ENCODE measurements at places on chromosomes 4 and X.

DNA sequence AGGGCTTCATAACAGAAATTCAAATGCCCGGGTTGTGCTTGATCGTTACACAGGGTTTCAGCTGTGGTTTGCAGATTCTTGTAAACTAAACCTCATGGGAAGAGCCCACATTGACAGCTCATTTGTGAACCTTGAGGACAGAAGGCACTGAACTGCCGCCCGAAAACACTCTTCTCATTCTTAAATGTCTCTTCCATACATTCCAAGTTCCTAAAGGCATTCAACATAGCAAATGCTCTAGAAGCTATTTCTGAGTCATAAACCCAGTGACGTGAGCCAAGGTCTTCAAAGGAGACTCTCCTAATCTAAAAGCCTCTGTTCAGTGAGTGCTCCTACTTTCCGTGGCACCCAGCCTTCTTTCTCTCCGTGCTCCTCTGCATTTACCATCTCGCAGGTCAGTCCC lies 737.8 kb upstream of the FRG1 start:
- DNase-seq = no peak

GRCh38 chr4:83371936-83372335 lies 37.3 kb upstream of the HPSE start:
- DNase-seq = no peak

DNA sequence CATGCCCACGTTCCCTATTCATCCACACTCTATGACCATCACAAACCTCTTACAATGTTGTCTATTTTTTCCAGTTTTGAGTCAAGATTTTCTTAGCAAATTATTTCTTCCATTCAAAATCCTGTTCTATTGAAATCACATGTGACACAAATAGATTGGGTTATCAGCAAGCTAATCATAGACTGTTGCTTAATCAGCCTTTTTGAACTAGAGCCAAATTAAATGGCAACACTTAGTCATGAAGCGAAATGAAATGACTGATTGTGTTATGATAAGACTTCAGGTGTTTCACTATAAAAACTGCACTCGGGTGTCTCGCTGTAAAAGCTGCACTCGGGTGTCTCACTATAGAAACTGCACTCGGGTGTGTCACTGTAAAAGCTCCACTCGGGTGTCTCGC lies 890.0 kb upstream of the FRG1 start:
- no peak for DNase-seq

DNA sequence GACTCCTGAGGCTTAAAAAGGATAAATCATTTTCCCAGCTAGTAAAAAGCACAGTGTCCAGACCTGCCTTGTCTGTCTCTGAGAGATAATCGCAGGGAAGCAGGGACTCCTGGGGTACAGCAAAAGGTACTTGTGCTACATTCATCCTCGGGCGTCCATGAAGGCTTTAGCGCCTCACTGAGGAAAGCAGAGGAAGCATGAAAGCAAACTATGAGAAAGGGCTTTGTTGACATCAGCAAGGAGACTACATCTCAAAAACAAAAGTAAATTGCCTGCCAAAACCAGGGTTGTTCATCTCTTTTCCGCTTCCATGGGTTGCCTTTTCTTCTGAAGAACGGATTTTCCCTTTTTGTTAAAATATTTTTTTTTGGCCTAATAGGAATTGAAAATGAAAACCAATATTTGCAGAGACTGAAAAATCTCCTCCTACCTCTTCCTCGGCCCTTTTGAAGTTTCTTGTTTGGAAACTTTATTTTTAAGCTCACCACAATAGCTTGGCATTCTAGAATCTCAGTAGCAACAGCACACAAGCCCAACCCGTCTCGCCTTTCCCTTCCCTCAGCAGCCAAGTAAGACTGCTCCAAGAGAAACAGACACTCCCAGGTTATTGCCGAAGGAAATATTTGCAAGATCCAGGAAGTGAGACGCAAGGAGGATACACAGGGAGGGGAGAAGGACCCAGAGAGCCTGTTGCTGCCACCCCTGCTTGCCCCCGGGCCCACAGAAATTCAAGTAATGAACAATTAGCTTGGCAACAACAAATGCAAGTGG lies 148.3 kb upstream of the DGKK start:
- no peak for DNase-seq

DNA sequence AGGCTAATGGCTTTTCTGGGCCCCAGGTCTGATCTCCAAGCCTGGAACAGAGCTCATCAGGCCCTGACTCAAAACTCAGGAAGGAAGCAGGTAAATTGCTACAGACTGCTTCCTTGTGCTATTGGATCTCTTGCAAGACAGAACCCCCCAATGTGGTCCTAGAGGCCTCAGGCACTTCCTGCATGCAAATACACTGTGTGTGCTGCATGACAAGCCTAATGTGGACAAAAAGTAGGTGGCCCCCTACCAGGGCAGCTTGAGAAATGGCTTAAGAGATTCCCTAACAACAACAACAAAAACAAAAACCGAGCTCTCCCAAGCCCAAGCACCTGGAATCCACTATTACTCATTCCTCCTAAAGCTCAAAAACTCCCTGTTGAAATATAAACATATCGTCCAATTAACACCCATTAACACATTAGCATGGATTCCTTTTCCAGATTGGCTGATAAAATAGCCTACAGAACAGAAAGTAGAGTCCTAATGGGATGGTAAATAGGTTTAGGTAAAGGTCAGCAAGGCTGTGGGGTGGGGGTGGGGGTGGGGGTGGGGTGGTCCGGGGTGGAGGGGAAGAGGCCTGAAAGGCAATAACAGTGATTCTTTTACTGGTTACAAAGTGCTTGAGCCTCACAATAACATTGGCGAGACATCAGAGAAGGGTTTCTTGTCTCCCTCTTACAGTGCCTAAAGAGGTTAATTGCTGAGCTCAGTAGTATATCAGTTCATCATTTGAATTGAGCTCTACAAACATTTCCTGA lies 24.1 kb upstream of the FGF16 start:
- DNase-seq = no peak

GRCh38 chr4:18138076-18138665 lies 116.6 kb upstream of the LCORL start:
- DNase-seq = no peak

- DNase-seq = no peak
Measured at GRCh38 chr4:36930562-36931111, 313.9 kb upstream of the NWD2 start.

- no peak for DNase-seq
Measured at GRCh38 chr4:25233194-25233593, 639 bp upstream of the PI4K2B start.

- no peak for DNase-seq
Measured at GRCh38 chr4:176794651-176795050, 1.9 kb upstream of the VEGFC start.

All from cerebellar nuclear complex (tissue), 1 donor.